Esophagus mucosa (tissue), 1 donor: ENCODE measurements at places on chromosomes 4 and X.
A peak's percentile ranks its signal among the peaks of the same experiment; 100 is the strongest.

- ATAC-seq: no peak
Measured at GRCh38 chr4:55089916-55090315, 35.5 kb downstream of the KDR start.

GRCh38 chrX:146424422-146424821 is 385.1 kb upstream of the CXorf51B start:
- ATAC-seq: no peak

DNA sequence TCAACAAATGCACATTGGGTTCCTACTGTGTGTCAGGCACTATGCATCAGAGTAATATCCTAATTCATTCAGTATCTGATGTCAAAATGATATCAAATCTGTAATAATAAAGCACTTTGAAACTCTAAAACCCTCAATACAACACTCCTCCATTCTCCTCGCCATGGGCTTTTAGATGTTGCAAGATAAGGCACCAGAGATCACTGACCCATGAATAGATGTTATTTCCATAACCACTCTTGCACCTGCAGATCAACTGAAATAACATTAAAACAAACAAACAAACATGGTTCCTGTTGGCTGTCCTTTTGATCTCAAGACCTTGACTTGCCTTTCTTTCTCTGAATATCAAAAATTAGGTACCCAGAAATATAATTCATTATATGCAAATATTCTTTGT is 100.2 kb downstream of the MAB21L2 start:
- ATAC-seq: no peak

DNA sequence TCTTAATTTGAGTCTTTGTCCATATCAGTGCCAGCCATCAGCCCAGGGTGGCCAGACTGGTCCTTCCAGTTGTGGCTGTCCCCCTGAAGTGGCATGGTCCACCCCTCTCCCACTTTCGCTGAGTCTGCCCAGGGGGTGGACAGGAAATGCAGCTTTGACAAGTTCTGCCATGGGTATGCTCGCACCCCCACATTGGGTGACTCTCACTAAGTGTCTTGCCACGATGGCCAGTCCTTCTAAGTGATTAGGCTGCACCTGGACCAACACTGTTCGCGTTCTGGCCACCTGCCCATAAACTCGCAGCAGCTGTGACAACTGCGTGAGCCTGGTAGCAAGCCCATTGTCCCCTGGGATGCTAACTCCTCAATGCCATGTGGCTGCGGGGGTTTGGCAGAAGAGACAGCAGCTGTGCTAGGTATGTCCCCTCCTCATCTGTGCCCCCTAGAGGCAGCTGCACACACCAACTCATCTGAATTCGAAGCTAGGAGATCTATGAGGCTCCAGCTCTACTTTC is 10.0 kb upstream of the LNX1 start:
- ATAC-seq: peak; percentile 29
